EL (cell line): ENCODE measurements at places on chromosomes 11 and 22.

- peak; percentile 97 for DNase-seq
Observed at GRCh38 chr11:46237248-46238077, 40.0 kb upstream of the CREB3L1 start.

DNA sequence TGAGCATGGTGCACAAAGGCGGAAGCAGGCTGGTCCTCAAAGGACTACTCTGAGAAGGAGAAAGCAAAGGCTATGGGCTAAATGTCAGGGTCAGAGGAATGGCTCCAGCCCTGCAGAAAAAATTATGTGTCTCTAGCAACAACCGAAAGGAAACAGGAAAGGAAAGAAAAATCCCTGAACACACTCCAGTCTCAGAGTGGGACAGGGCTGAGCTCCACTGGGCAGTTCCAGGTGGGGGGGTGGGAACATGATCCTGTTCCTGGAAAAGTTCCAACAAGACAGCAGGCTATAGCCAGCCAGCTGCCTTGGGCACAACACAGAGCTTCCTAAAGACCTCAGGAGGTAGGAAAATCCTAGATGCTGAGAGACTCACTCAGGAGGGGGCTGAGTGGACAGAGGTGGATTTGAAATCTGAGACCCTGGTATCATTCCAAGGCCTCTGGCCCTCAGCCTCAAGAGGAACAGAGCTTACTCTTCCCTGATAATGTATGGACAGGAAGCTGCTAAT is 1088.2 kb downstream of the TBC1D22A start:
- no peak for DNase-seq

GRCh38 chr11:62554387-62555167 is 8.0 kb upstream of the AHNAK start:
- DNase-seq: peak; percentile 60

GRCh38 chr11:76008474-76008873 is 193.5 kb downstream of the UVRAG start:
- peak; percentile 61 for DNase-seq

- DNase-seq: no peak
Observed at GRCh38 chr11:117054382-117054781, 43.8 kb downstream of the SIK3 start.

- DNase-seq: no peak
Observed at GRCh38 chr11:41309111-41309522, 150.3 kb downstream of the LRRC4C start.

DNA sequence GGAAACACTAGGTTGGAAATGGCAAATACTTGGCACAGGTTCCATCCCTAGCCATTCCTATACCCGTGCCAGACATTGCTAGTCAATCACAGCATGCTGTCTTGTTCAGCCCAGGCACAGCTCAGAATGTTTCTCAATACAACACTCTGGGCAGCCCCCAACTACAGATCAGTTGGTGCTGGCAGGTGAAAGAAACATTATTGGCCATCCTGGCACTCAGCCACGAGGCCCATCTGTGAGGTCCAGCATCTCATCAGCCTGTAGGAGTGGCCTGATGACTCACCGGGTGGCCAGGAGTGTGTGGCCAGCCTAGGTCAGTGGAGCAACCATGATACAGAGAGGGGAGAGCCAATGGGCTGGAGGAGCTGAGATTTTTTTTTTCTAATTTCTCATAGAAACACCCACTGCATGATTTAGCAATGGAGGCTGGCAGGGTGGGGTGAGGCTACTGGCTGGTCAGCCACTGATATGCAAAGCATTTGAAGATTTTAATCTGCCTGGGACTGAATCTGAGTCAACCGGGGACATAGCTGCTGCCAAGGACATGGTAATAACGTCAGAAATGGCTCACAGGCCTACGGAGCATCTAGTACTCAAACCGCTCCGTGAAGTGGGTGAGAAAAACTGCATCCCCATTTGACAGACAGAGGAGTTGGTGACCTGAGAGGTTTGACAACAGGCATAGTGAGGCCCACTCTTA is 5.4 kb downstream of the MYO18B start:
- peak; percentile 99 for DNase-seq

DNA sequence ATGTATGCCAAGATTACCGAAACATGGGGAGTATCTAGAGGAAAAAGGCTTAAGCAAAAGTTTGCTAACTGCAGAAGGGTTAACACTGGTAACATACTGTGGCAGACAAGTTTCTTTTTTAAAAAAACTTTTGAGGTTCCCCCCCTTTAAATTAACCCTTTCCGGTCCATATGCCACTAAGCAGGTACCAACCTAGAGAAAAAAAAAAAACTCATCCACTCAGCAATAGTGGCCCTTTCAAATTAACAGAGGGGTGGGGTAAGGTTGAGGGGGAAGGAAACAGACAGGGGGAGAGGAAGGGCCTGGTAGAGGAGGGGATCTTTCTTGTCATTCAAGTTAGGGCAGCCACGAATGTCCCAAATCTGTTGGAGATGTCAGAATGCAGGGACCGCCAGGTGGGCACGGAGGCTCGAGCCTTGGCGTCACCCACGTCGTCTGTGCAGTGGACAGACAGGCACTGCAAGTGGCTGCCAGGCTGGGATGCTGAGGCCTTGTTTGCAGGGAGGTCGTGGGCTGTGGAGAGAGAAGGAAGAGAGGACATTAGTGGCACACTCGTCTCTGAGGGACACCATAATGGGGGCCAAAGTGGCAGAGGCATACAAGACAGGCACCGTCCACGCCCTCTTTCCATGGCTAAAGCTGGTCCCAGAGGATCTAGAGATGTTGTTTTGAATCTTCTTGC is 50.8 kb downstream of the MN1 start:
- no peak for DNase-seq

DNA sequence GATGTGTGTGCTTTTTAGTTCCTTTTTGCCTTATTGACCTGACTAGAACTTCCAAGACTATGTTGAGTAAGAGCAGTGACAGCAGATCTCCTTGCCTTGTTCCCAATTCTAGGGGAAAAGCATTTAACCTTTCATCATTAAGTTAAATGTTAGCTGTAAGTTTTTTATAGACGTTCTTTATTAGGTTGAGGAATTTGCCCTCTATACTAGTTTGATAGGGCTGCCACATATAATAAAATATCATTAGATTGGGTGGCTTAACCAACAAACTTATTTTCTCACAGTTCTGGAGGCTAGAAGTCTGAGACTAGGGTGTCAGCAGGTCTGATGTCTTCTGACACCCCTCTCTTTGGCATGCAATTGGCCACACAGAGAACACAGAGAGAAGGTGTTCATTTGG is 32.6 kb upstream of the B3GNT6 start:
- DNase-seq: no peak

GRCh38 chr11:19906126-19906525 is 193.5 kb downstream of the NAV2 start:
- DNase-seq: no peak

GRCh38 chr22:49728570-49729271 is 99.0 kb downstream of the BRD1 start:
- DNase-seq: no peak

DNA sequence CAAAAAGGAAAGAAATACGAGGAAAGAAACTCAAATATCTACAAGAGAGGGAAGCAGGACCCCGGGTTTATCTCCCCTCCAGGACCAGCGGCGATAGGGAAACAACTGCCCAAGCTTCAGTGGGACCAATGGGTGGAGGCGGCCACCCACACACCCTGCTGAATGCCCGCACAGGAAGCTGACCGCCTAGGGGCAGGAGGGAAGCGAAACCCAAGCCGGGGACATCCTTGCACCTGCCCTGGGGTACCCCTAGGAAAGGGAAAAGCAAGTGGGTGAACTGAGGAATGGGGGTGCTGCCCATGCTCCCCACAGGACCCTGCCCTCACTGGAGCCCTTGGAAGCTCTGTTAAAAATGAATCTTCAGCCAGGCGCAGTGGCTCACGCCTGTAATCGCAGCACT is 27.6 kb upstream of the HMOX1 start:
- DNase-seq: no peak

- DNase-seq: no peak
Observed at GRCh38 chr11:120122924-120123683, 14.8 kb downstream of the TRIM29 start.

GRCh38 chr22:22397292-22397870 is 111.2 kb downstream of the ZNF280B start:
- peak; percentile 61 for DNase-seq
